ENCODE measurements at places on chromosomes 16 and 17. TPM values are rescaled to one million over a fixed set of nuclear protein-coding genes. Genes with fewer than 3 reads are reported as not detected.

GRCh38 chr17:57784226-57784895 is 39.3 kb upstream of the CCDC182 start:
- DNase-seq, result no peak

DNA sequence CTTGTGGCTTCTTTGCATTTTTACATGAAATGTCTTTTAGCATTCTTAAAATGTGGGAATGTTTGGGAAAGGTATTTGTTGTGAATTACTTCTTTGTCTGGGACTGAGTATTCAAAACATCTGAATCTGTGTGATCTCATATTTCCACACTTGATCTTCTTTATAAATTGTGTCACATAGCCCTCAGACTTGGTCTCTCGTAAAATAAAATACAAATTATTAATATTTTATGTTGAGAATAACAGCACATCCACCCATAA is 81.9 kb downstream of the TUBD1 start:
- no peak for DNase-seq

GRCh38 chr17:74558882-74559519 is 8.3 kb downstream of the CD300H start:
- DNase-seq, result no peak

- DNase-seq, result no peak
Observed at GRCh38 chr16:31572821-31573220, 45.1 kb downstream of the AHSP start.

DNA sequence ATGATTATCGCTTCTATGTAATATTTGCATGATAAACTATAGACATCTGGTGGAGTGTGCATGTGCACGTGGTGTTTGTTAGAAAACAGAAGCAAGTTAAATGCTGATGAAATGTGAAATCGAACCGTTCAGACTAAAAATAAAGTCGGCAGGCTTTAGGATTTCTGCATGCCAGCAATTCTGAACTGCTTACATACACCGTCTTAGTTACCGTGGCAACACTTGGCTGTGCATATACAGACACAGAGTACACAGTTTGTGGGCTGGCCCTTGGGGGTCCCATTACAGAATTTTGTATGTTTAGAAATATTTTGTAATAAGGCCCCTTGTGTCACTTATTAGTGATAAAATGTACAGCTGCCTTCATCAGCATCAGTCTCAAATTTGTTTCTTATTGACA is 605.5 kb downstream of the RBFOX1 start:
- DNase-seq, result no peak

- no peak for DNase-seq
Observed at GRCh38 chr16:50126183-50126582, 26.9 kb upstream of the TENT4B start.

- peak; percentile 60 for DNase-seq
Observed at GRCh38 chr17:5133311-5133710, 17.5 kb downstream of the USP6 start.

DNA sequence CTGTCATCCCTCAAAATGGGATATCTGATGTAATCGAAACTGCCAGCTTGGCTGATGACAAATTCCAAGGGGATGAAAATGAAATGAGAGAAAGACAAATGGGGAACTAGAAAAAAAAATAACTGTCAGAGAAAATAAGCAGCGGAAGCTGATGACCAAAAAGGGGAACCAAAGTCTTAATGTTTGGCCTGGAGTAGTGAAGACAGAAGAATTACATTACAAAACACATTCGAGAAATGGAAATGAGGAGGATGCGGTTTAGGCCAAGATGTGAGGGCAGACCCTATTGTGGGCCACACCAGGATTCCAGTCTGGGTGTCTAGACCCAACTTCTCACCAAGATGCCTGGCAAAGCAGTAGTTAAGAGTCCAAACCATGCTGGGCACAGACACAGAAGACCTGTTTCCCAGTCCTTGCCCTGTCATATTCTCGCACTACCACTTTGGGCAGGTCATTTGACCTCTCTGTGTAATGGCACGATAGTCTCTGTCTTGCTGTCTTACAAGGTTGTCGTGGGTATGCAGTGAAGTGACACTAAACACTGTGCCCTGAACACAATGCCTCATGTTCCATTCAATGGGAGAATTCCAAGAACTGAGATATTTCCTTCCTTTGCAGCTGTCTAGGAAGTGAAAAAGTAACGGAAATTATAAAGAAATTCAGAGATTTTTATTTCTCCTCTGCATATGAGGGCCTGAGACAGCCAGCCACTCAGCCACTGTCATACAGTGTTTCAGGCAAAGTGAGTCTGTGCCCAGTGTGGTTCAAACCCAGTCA is 12.3 kb upstream of the CCL2 start:
- DNase-seq, result no peak

- no peak for DNase-seq
Observed at GRCh38 chr16:22380529-22380928, 6.1 kb upstream of the CDR2 start.

ANKRD40CL gene
- total RNA-seq, result not detected

HP gene
- total RNA-seq, result 63.2 TPM

SMPD3 gene
- 0.58 TPM for total RNA-seq

GRCh38 chr16:50251375-50252081 is 14.8 kb upstream of the ADCY7 start:
- DNase-seq, result peak; percentile 84

GRCh38 chr17:49516180-49516579 is 21.1 kb downstream of the NGFR start:
- peak; percentile 41 for DNase-seq

DNA sequence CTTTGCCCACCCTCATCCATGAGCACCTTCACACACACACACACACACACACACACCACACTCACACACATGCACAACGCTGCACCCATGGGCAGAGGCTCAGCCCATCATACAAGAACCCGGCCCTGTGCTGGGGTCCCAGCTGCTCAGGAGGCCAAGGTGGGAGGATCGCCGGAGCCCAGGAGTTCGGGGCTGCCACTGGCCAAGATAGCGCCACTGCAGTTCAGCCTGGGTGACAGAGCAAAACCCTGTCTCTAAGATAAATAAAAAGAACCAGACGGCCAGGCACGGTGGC is 3.4 kb upstream of the FSCN2 start:
- no peak for DNase-seq

DNA sequence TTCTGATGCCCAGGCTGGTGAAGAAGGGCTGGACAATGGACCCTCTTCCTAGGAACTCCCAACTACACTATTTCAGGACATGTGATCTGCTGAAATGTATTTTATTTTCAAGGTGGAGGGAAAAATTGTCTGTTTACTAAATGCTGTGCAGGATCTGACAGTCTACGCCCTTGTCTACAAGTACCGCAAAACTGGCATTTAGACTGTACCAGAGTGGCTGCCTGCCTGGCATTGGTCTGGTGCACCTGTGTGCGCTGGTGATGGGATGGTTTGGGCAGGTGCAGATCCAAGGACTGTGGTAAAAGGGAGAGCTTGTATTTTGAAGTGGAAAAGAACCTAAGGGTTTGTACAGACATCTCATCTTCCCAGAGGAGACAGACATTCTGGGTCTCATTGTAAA is 79.7 kb downstream of the AIPL1 start:
- no peak for DNase-seq

- no peak for DNase-seq
Observed at GRCh38 chr17:48722915-48723422, at the start of gene PRAC2. TSS of gene PRAC2 (plus strand) at chr17:48723185. CDS start at chr17:48724411, 1,226 bp downstream.

DNA sequence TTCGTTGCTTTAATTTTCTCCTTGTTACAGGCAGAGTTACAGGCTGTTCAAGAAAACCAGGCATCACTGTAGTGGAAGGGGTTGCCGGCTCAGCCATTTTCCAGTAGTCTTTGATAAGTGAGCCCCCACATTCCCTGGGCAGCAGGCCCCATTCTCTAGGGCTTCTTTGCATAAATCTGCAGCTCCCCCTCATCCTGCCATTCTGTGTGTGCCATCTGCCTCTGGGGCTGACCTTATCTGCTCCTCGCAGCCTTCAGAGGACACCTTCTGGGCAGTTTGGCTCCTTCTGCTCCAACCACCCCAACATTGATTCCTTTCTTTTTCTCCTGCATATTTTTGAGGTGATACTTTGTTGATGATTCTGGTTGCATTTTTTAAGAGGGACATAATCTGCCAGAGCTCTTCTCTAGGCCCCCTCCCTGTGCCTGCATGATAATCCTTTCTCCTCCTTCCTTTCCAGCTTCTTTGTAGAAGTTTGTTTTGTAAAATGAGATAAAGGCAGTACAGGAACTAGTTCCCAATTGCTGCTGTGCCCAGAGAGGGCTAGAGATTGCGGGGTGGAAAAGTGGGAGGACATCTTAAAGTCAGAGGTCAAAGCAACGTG is 17.1 kb downstream of the RND2 start:
- DNase-seq, result peak; percentile 39

- DNase-seq, result no peak
Observed at GRCh38 chr16:80166082-80166481, 374.7 kb upstream of the DYNLRB2 start.

GRCh38 chr17:7445619-7445968 is 733 bp downstream of the CHRNB1 start:
- no peak for DNase-seq

- no peak for DNase-seq
Observed at GRCh38 chr17:6304894-6305612, 129.9 kb downstream of the AIPL1 start.

SLC2A4 gene
- total RNA-seq, result 8.1 TPM

DNA sequence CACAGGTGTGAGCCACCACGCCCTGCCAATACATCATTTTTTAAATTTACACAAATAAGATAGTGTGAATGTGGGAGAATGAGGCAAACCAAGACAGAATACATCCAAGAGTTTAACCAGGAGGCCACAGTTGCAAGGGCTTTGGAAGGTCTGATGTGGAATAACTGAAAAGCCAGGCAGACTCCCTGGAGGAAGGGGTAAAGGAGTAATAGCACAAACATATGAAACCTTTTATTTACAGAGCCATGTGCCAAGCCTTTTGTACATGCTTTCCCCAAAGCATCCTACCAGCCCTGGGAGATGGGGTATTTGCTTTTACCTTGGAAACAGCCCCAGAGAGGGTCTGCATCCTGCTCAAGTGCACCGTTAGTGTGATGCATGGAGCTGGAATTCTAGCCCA is 4.7 kb downstream of the ADGRG3 start:
- DNase-seq, result no peak

- DNase-seq, result no peak
Observed at GRCh38 chr17:28626818-28627217, 12.8 kb upstream of the RSKR start.

GRCh38 chr17:62627219-62627903 is at the start of gene MRC2:
TSS of gene MRC2 (plus strand) at chr17:62627670. CDS start at chr17:62627803, 133 bp downstream.
- no peak for DNase-seq

DNA sequence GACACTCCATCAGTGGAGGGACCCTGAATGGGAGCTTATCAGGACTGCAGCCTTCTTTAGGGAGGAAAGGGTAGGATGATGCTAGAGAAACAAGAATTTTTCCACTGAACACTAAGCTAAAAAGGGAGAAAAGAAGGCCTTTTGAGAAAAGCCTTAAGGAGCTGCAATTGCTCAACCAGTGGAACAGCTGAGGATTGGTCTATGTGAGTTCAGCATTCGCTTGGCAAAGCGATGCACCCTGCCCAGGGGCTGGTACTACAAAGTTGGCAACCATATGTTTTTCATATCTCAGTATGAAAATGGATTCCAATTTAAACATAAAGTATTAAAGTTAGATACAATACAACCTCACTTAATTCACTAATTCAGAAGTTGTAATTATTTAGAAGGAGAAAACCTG is 117.8 kb upstream of the FAM20A start:
- DNase-seq, result no peak

NECAB2 gene
- 1.5 TPM for total RNA-seq

GRCh38 chr16:16143038-16143763 is 80.1 kb downstream of the ABCC6 start:
- no peak for DNase-seq

TOP2A gene
- 0.48 TPM for total RNA-seq

ZNF750 gene
- total RNA-seq, result 0.26 TPM

DUSP3 gene
- 103 TPM for total RNA-seq

DNA sequence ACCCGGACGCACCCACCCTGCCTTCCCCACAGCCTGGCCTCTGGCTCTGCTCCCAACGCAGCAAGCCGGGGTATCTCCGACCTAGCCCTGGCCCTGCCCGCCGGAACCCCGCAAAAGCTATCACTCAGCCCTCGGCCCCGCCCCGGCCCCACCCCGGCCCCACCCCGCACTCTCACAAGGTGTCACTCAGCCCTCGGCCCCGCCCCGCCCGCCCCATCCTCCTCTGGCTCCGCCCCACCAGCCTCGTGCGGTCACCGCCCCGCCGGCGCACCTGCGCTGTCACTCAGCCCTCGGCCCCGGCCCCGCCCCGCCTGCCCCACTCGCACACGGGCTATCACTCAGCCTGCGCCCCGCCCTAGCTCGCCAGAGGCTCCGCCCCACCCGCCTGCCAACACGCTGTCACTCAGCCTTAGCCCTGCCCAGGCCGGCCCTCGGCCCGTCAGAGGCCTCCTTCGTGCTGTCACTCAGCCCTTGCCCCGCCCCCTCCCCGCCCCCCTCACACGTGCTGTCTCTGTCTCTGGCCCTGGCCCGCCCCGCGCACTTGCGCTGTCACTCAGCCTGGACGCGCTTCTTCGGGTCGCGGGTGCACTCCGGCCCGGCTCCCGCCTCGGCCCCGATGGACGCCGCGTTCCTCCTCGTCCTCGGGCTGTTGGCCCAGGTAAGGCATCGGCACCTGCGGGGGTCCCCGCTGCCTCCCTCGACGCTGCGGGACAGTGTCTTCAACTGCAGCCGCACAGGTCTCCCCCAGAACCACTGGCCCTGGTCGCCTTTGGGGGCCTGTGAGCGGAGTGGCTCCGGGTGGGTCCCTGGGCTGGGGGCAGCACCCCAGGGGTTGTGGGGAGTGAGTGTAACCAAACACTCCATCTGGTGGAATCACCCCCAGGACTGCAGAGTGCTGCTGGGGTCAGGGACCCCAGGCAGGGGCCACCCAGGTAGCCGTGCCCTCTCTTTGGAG is at the start of gene CDH15:
TSS of gene CDH15 (plus strand) at position 533 of the 955 bp plus-strand sequence. CDS start at position 617, 84 bp downstream.
- peak; percentile 95 for DNase-seq

C17orf78 gene
- not detected for total RNA-seq

GRCh38 chr16:47143677-47144558 is at the start of gene NETO2:
TSS of gene NETO2 (minus strand) at chr16:47143945. CDS start at chr16:47143612, 333 bp downstream.
- no peak for DNase-seq

DNA sequence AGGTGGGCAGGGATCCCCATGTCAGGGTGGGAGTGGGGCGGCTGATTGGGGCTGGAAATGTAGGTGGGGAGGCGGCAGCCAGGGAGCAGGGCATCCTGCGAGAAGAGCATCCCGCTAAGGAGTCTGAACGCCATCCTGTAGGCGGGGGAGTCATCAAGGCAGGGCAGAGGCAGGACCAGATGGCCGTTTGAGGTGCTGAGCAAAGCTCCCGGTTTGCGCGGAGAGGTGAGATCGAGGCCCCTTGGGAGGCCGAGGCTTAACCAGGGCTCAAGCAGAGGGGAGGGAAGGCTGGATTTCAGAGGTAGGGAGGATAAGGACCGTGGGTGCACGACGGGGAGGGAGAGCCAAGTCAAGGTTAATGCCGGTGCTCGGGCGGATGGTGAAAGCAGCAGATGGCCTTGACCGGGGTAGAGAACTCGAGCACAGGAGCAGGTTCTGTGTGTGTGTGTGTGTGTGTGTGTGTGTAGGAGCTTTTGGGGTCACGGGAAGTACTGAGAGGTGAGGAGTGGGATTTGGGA is 472 bp upstream of the NME2 start:
- DNase-seq, result peak; percentile 88

- no peak for DNase-seq
Observed at GRCh38 chr17:67171560-67171959, 73.4 kb downstream of the HELZ start.
